Right ventricle myocardium superior (tissue), 1 donor: ENCODE measurements at places on chromosomes 4 and X.
A peak's percentile ranks its signal among the peaks of the same experiment; 100 is the strongest.

DNA sequence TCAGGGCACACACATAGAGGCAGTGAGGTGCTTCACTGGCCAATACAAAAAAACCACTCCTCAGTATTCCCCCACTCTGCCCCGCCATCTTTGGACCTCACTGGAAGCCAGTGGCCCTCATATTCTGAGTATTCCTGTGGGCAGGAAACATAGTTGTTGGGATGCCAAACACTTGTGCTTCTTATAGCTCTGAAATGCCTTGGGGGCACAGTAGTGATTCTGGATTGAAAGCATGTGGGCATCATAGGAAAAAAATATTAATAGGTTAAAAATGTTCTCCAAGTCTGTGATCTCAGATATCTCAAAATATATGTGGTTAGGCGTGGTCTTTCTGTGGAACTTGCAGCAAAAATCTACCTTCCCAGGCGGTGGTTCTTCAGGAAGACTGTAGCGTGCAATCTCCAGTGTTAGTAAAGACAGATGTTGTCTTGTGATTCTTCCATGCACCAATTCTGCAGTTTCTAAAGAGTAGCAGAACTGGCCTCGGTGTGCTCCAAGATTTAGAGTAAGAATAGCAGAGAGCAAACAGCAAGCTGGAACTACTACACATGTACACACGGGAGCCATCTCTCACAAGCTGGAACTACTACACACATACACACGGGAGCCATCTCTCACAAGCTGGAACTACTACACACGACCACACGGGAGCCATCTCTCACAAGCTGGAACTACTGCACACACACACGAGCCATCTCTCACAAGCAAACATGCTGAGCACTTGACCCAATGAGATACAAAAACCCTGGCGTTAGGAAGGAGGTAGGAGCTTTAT lies 8.0 kb upstream of the TENM3 start:
- no peak for DNase-seq

GRCh38 chr4:26223155-26223554 lies 97.7 kb upstream of the RBPJ start:
- no peak for DNase-seq

GRCh38 chr4:16199093-16199492 lies 27.2 kb downstream of the TAPT1 start:
- DNase-seq = no peak

GRCh38 chrX:7925867-7926472 lies 1.2 kb downstream of the PNPLA4 start:
- peak; percentile 46 for DNase-seq

DNA sequence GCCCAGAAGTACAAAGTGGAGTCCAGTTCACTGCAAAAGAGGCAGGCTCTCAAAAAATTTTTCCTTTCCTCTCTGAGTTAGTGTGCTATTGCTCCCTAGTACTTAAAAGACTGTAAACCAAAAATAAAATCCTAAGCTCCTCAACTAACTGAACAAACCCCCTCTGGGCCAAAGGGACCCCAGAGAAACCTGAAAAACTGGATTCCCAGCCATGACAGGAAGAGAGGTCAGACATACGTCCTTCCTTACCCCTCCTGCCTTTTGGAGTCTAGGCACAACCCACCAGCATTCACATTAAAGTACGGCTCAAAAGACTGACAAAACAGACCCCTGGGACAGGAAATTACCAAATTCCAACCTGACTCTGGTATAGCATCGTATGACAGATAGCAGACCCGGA lies 957.9 kb upstream of the PRKX start:
- no peak for DNase-seq
